Lower lobe of right lung (tissue), 2 donors: ENCODE measurements at places on chromosomes 7 and 10. TPM values are rescaled to one million over a fixed set of nuclear protein-coding genes. Genes with fewer than 3 reads are reported as not detected.

DNA sequence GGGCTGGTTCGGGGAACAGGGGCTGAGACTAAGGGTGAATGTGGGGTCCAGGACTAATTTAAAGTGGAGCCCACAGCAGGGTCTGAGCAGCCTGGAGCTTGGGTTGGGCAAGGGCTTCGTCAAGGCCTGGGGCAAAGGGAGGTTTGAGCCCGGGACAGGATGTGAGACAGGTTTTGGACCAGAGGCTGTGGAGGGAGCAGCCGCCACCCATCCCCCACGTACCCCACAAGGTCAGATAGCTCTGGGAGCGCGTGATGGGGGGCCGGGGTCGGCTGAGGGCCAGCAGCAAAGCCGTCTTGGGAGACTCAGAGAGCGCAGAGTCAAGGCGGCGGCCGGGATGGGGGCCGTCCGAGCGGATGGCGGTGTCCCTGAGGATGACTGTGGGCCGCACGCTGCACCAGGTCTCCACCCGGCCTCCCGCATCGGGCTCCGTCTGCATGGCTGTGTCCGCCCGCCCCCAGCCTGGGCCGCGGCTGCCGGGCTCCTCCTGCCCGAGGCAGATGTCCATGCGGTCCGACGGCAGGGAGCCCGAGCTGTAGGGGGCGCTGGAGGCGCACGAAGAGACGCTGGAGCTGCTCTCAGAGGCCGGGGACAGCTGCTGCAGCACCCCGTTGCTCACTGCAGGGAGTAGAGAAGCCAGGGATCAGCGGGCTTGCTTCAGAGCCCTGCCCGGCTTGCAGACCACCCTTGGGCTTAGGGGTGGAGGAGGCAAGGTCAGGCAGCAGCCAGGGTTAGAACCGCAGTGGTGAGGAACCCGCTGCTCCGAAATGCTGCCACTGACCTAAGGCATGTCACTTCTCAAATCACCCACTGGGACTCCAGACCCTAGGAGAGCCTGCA, 12.1 kb downstream of the PDZD7 start:
- DNase-seq, result peak; percentile 90

Gene TRIM50
- total RNA-seq, result not detected

GRCh38 chr10:29805134-29805723, 170.5 kb upstream of the SVIL start:
- no peak for DNase-seq

GRCh38 chr7:45971661-45972175, 50.6 kb upstream of the IGFBP3 start:
- DNase-seq, result no peak

DNA sequence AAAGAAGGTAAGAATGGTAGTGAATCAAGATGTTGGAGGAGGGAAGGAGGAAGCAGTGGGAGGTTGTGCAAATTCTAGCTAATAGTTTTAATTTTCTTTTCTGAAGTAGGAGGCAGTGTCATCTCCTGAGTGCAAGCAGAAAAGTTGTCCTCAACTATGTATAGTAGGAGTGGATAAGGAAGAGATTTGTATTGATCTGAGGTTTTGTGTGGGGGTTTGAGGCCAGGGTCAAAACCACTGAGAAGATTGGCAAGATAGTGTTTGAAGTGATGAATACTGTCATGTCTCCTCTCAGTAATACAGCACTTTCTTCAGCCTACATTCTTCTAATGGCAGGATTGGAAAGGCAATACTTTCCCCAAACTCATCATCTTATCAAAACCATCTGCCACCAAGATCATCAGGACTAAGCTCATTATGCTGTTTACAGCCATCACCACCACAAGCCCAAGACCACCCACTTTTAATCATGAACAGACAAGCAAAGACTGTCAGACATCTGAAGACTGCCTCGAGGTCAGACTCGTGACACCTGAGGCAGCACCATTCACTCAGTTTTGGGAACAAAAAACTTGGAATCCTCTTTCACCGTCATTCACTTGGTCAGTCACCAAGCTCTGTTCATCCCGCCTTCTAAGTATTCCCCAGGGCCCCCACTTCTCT, 1.5 kb upstream of the MIOS start:
- DNase-seq, result no peak

DNA sequence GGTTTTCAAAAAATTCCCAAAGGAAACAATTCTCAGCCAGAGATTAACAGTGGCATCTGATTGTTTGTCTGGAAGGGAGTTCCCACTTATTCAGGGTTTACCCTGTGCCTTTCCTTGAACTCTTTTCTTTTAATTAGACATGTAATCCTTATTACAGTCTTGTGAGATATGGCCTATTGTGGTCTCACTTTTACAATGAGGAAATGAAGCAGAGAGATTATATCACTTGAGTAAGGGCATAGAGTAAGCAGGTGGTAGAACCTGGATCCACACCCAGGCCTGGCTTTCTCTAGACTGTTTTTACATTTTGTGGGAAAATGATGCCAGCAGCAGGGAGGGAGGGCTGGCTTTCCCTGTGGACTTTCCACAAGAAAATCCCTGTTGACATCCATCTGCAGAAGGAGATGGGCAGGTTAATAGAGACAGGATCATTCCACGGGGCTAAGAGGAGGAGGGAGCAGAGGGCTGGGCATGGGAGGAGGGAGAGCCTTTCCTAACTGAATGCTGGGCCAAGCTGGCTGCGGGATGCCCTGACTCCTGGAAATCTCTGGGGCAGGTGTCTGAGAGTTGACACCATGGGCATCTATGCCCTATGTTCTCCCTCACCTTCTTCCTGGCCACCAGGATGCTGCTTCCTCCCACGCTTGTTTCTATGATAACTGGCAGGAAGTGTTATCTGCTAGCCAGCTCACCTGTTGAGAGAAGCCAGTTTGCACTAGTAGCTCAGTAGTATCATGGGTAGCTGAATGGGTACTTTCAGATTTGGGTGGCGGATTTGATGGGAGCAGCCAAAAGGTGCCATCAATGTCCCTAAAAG, 28.7 kb upstream of the ARHGAP22 start:
- DNase-seq, result no peak

Gene NEUROG3
- total RNA-seq, result not detected

DNA sequence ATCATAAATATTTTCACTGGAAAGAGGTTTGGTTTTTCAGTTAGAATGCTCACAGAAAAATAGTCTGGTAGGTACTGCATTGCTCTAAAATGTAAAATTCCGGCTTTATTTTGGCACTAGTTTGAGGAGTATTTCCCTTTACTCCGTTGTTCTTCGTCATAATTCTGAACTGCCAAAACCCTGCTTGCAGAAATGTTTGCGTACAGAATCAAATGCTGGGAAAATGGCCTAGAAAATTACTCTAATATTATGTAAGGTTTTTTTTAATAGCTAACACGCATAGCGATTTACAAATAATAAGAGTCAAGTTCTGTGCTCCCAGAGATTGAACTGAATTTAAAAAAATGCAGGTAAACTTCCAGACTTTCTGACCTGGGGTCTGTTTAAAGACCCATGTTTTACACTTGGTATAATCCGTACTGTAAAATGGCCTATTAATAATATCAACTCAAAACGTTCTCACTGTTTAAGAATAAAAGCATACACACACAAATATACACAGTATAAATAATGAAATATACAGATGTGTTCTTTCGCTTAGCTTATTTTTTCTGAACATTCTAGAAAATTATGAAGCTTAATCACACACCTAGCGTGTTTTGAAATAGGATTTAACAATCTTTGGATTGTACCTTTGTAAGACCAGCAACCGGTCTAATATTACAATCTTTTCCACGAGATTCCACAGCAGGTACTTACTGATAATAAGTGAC, 23.5 kb upstream of the ANLN start:
- DNase-seq, result no peak

DNA sequence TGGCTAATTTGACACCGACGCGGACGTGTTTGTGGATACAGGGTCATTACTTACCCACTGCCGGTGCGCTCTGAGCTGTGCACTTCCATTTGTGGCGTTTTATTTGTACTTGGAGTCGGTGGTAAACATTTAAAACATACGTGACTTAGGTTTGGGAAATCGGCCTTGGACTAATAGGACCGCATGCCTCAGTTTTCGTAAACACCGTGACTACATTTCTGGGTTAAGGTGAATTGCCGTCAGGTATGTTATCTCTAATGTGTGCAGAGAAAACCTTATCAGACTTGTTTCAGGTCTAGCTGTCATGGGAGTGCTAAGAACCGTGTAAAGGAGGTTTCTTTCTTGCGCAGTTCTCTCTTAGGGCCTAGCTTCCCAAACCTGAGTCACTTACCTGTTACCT, 51.7 kb upstream of the NCF1 start:
- DNase-seq, result no peak

- no peak for DNase-seq
These were observed 4.0 kb upstream of the LEP start for GRCh38 chr7:128236924-128237586.

DNA sequence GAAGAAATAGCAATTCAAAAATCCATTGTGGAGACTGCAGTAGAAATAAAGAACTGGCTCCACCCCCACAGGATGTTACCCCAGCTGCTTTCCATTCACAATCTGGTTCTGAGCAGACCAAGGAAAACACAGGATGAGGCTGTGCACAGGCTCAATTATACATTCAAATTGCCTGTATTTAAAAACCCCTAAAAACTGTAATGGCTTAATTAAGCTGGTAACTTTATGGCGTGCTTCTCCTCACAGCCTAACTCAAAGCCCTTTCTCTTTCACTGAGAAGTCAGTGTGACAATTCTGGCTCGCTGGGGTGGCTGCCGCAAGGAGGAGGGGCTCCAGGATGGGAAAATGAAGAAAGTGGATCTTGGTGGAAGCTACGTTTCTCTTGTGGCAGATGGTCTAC, 1191.1 kb downstream of the SORCS1 start:
- no peak for DNase-seq

GRCh38 chr10:128062881-128063563, 63.2 kb downstream of the MKI67 start:
- no peak for DNase-seq

DNA sequence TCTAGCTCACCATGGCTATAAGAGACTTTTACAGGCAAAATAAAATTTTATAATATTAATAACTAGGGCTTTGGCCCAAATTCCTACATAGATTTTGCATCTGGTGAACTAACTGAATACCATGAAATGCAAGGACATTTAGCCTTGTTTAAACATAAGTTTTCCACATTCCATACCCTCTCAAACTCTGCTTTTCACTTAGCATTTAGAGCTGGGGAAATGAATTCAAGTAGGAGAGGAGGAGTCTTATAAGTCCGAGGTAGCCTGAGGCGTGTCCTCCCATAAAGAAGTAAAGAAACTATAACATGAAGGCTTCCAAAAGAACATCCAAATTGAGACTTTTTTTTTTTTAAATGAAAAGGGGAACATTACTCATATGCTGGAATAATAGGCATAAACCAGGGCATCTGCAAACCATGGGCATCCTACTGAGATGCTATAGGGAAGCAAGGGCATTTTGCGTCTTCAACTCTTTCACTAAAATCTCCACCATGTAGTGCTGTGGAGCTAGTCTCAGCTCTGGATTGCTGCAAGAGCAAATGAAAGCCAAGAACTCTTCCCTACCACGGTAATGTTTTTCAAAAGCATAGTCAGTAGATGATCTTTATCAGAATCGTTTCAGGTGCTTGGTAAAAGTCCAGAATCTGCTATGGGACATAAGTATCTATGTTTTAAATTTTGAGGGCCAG, 79.1 kb downstream of the PALS2 start:
- no peak for DNase-seq

Gene SLC26A3
- not detected for total RNA-seq

Gene MAPK8
- 47.9 TPM for total RNA-seq

Gene TLX1
- total RNA-seq, result not detected

DNA sequence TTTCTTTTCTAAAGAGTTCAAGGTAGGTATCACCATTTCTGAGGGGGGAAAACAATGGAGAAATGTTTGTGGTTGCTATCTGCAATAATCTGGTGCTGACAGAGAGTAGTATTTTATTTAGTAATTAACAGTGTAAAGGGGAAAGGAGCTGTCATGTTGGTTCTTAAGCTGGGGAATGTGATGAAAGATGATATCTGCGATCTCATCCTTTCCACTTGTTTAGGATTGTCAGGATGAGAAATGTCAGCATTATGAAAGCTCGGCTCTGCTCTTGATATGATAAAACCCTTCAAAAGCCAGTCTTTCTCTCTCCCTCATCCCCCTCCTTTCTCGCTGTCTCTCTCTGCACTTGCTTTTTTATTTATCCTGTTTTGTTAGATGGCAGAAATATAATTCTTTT, 106.1 kb downstream of the POU6F2 start:
- DNase-seq, result no peak

DNA sequence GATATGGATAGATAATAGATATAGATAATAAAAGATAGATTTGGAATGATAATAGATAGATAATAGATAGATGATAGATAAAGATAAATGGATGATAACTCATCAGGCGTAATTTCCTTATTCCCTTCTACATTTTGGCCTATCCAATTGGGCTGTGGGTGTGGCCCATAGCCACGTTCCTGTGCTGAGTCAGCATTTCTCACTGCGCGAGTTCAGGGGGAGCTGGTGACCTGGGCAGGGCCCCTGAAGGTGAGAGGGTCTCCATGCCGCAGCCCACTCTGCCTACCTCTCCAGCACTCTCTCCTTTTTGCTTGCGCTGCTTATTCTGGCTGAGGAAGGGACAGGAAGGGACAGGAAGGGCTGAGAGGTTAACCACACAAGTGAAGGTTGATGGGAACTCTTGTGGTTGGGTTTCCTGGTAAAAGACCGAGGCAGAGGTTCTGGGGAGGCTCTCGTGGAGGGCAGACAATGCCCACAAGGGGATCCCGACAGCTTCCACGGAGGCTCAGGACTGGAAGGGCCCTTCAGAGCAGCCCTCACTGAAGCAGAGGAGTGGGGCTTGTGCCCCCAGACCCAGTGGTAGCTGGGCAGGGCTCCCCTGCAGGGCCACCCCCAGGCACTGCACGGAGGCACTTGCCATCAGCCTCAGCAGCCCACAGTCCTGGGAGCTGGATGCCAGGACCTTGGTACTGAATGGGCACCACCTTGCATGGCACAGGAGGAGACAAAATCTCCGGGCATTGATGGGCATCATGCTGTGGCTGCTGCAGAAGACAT, 247.3 kb upstream of the PITRM1 start:
- no peak for DNase-seq

Gene PLEKHS1
- total RNA-seq, result 7.0 TPM

Gene UPF2
- 21.0 TPM for total RNA-seq

Gene C10orf62
- not detected for total RNA-seq

Gene MSS51
- total RNA-seq, result 2.7 TPM

Gene DGKI
- 0.09 TPM for total RNA-seq
